ENCODE measurements at places on chromosomes 7 and 10.
A peak's percentile ranks its signal among the peaks of the same experiment; 100 is the strongest.

DNA sequence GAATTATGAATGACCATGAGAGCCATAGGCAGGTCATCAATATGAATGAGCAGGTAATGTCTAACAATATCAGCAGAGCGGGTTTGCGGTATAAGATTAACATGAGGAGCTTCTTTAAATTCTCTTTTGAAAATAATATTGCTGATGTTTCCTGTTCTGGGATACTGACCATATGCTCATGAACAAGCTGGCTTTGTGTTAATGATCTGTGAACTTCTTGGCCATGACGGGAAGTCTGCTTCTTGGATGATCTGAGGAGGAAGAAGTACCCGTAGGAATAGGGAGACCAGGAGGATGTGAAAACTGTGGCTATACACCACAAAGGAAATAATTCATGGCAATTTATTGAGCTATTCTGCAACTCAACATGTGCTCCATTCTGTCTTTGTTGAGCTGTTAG, 38.6 kb downstream of the ITGA8 start:
- DNase-seq, result no peak

DNA sequence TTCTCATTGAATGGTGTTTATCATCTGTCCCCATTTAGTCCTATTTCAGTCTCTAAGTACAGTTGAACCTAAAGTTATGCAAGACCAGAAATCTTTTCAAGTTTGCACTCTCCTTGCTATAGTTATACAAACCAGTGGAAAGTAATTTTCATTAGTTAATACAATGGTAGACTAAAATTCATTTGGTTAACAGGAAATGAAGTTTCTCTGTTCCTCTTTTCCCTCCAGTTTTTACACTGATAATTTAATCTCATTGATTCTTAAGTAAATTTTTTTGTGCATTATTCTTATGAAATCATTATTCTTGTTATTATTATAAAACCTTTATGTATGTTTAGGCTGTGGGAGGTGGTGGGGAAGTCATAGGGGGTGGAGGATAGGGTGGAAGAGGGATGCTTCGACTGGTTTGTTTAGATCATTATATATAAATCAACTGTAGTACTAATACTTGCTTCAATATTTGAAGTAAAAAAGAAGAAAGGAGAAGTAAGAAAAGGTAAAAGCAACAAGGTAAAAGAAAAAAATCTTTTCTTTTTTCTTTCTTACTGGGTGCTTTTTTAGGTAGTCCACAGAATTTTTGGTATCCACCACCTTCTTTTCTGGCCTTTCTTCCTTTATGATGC, 104.1 kb downstream of the GPR85 start:
- DNase-seq, result no peak

DNA sequence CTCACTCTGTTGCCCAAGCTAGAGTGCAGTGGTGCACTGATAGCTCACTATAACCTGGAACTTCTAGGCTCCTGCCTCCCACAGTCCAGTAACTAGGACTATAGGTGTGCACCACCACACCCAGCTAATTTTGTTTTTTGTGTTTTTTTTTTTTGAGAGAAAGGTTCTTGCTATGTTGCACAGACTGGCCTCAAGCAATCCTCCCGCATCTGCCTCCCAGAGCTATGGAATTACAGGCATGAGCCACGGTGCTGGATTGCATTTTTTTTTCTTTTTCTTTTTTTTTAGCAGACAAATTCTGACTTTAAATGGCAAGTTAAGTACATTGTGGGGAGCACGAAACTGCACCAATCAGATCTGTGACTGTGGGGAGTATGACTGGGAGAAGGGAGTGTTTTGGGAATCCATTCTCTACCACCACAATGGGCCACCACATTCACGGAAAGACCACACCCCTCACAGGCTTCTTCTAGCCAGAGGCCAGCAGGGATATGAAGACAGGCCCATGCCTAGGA, 58.1 kb upstream of the MSMB start:
- DNase-seq, result no peak

DNA sequence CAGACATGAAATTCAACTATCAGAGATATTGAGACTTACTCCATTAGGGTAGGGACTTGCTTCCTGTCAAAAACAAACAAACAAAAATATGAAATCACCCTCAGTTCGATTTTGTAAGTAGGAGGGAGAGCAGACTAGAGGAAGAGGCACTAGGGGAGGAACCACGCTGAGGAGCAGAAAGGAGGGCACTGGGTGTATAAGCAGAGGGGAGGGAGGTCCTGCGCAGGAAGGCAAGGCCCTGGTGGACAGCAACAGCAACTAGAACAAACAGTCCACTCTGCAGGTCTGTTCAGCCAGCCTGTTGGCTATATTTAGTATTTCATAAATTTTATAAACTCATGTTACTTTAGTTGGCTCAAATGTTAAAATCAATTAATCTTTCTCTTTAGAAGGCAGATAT, 937.1 kb upstream of the C7orf33 start:
- no peak for DNase-seq

- no peak for DNase-seq
Measured at GRCh38 chr7:128381161-128381821, 19.8 kb upstream of the PRRT4 start.

DNA sequence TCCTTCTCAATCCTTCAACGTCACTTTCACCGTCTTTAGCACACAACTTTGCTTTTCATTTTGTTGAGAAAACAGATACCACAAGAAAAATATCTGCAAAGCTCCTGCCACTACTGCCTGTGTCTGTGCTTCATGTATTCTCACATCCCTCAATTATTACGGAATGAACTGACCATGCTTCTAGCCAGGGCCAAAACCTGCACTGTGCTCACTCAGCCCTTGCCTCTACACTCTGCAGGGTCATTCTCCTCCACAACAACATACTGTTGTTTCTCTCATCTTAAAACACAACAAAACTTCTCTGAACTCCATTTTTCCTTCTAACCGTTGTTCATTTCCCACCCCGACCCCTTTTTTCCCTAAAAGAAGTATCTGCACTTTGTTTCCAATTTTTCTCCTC, 29.5 kb downstream of the BMPR1A start:
- DNase-seq, result no peak

GRCh38 chr7:49580761-49581160, 192.7 kb upstream of the VWC2 start:
- DNase-seq, result no peak

- DNase-seq, result no peak
Measured at GRCh38 chr7:99784007-99784406, at the start of gene CYP3A4. CYP3A4 (minus strand) TSS chr7:99784184; CDS start chr7:99784081, 103 bp downstream.

DNA sequence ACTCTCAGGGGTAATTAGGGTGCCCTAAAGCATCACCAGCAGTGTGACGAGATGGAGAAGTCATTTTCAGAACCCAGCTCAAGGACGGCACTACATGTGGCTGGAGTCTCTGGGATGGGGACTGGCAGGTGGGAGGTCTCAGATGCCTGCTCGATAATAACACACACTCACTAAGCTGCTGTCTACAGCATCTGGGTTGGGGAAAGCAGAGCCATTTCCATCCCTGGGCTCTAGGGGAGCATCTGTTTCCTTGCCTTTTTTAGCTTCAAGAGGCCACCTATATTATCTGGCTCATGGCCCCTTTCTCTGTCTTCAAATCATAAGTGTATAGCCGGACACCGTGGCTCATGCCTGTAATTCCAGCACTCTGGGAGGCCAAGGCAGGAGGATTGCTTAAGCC, 79.6 kb downstream of the SH3PXD2A start:
- no peak for DNase-seq

DNA sequence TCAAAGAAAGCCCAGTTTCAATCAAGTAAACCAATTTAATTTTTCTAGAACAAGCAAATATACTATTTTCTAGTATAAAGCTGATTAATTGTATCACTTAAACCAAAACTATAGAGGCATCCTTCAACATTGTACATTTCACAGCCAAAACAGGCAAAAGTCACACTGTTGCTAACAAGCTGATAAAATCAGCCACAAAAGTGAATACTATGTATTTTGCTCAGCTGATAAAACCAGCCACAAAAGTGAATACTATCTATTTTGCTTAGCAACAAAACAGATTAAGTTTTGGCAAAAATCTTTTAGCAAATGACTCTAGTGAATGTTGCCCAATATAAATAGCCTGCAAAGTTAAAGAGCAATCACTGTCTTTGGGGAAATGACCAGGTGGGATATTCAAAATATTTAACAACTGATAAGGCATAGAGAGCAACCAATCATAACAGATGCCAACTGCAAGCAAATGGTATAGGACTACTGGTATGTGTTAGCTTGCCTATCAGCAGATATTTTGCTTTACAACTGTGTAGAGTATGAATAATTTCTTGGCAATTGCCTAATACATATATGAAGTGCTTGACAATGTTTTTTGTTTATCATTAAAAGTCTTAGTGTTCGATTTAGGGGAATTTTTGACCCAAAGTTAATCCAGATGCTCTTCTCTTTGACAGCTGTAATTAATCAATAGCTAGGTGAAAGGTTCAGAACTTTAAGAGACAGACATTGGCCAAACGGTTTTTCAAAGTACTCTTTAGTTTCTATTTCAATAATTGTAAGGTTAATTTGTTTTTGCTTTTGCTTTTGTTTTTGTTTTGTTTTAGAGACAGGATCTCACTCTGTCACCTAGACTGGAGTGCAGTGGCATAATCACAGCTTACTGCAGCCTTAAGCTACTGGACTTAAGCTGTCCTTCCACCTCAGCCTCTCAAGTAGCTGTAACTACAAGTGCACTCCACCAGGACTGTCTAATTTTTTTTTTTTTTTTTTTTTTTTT, 44.4 kb upstream of the SP4 start:
- no peak for DNase-seq

GRCh38 chr10:15387021-15387420, 15.9 kb upstream of the FAM171A1 start:
- no peak for DNase-seq

GRCh38 chr10:77837248-77837924, 89.2 kb downstream of the DLG5 start:
- peak; percentile 38 for DNase-seq

GRCh38 chr7:98120559-98120958, 13.9 kb downstream of the LMTK2 start:
- DNase-seq, result no peak

DNA sequence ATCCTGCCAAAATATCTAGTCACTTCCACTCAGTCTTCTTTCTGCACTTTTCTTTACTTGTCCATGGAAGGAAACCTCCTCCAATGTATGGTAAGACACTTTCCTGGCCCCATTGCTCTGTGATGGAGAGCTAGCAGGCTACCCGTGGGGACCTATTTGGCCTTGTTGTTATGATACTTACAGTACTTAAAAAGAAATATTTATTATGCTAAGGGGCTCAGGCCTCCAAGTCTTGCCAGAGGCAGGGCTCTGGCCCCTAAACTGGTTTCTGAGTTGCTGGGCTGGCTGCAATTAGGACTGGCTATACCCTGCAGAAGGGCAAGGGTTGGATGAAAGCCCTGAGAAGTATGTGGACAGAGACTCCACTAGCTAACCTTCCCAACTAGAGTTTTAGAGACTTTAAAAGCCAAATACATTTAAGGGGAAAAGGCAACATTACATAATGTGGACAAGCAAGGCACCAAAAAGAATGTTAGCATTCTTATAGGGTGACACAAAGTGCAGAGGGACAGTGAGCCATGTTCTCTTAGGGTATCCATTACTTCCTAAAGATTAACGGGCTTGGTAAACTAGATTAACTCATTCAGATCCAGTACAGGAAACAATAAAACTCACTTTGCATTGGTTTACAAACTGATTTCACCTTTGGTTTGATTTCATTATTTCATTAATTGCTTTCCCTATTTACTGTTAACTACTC, 84.9 kb upstream of the INHBA start:
- DNase-seq, result no peak

DNA sequence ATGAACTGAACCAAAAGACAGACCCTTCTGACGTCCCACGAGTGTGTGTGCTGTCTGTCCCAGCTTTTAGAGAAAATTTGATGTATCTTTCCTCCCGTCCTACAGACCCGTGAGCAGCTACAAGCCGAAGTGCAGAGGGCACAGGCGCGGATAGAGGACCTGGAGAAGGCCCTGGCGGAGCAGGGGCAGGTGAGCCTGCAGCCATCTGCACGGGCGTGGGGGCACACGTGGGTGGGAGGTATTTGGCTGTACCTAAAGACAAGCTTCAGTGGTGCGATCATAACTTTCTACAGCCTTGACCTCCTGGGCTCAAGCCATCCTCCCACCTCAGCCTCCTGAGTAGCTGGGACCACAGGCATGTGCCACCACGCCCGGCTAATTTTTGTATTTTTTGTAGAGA, 41.7 kb upstream of the DPYSL4 start:
- DNase-seq, result no peak

GRCh38 chr7:265998-266850, 23.7 kb upstream of the FOXL3 start:
- DNase-seq, result no peak

DNA sequence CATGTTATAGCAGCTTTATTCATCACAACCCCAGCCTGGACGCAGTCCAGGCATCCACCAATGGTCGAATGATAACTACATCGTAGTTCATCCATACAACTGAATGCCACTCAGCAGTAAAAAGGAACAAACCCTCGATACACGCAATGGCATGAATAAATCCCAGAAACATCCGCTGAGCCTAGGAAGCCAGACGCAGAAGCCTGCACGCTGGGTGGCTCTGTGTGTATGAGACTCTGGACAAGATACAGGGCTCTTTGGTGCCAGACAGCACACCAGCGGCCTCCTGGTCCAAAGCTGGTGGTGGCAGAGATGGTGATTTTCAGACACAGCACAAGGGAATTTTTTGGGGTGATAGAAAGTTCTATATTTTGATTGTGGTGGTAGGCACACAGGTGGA, 10.0 kb upstream of the CRYGN start:
- DNase-seq, result no peak

DNA sequence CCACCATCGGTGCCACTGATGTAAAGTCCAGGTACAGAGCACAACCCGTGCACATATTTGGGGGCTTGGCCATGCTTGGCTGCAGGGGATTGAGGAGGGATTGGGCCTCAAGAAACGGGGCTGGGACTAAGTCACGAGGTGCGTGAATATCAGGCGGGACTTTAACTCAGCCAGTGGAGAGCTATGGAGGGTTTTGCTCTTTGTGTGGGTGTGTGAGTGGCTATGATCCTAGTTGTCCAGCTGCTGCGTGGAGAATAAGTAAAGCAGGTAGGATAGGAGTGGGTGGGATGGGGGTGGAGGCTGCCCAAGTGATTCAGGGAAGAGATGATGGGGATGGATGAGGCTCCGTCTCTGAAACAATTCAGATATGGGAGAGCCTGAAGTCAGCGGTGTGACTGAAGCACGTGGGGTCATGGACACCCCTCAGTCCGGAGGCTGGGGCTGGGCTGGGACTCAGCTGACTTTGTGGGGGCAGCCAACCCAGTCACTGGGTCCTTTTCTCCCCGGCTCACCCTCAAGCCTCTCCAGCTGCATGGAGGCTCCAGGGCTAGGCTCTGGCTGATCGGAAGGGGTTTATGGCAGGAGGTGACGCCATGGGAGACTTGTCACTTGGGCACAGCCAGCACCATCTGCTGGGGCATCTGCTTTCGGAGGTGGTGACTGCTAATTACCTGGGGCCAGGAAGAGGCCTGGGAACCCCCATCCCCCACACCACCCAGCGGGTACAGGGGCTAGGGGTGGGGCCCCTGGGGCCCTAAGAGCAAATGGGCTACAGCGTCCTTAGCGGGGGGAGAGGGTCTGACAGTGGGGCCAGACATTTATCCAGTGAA, 1.7 kb upstream of the LFNG start:
- DNase-seq, result no peak

DNA sequence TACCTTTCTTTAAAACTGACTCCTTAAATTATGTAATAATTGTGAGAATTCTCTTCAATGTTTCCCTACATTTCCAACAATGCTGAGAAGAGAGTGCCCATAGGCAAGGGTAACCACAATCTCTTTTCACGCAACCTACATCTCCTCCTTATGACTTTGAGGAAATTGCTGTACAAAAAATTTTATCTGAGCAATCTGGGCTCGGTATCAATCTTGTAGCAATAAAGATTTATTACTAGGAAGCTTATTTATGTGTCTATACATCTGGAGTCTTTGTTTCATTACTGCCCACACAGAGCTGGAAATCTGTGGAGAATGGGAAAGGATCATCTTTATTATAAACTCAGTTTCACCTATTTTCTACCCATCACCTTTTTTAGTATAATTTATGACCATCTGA, 913.8 kb upstream of the SORCS1 start:
- DNase-seq, result no peak

All from HTR-8/SVneo (cell line).